ENCODE measurements at places on chromosomes 5 and 9.

- no peak for DNase-seq
These were observed 510.4 kb downstream of the PSAT1 start for GRCh38 chr9:78807286-78807685.

GRCh38 chr5:171428809-171429542, 9.5 kb downstream of the FGF18 start:
- DNase-seq: peak; percentile 27

- DNase-seq: peak; percentile 75
These were observed 106.6 kb downstream of the COL23A1 start for GRCh38 chr5:178483620-178484019.

- no peak for DNase-seq
These were observed 385.0 kb upstream of the SLC30A5 start for GRCh38 chr5:68708842-68709170.

GRCh38 chr9:110571801-110572483, 7.6 kb downstream of the SVEP1 start:
- DNase-seq: no peak

DNA sequence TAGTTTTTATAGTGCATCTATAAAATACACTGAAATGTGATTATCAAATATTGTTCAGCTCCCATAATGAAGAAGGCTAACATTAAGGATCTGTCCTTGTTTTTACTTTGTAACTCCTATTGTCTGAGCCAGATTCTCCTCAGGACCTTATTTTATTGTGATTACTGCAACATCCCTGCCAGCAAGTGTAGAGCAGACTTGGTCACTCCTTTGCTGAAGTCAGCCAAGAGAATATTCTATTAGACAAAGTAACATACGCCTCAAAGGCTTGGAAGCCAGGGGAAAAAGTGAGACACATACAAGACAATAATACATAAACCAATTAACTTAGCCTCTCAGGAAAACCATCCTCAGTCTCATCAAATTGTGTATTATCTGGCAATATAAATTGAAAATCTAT, 269.6 kb downstream of the ARL15 start:
- DNase-seq: no peak

- DNase-seq: no peak
These were observed 74.7 kb upstream of the SPTLC1 start for GRCh38 chr9:92189782-92190535.

DNA sequence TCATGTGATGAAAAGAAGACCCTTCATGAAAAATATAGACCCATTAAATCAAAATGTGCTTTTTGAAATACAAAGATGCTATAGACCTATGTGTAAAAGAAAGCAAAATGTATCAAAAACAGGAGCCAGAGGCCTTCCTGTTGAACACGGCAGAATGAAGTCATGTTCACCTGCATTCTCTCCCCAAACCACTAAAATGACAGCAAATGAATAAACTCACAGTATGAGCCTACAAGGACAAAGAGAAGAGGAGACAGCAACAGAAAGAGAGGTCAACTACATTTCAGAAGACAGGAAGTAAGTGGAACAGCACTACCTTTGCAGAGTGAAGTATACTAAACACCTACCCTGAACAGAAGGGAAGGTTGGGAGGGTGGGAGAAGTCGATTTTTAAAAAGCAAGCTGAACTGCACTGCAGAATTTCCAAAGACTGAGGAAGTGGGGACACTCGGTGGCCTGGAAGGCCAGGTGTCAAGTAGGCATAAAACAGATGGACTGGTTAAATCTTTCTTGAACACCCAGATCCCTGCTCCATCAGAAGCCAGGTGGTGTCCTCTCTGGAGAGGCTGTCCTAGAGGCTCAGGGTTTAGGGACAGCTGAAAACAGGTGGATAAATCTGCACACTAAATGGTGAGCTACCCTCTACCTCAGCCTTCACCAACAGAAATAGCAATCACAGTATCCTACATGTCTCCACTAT, 48.9 kb downstream of the MED27 start:
- DNase-seq: no peak

DNA sequence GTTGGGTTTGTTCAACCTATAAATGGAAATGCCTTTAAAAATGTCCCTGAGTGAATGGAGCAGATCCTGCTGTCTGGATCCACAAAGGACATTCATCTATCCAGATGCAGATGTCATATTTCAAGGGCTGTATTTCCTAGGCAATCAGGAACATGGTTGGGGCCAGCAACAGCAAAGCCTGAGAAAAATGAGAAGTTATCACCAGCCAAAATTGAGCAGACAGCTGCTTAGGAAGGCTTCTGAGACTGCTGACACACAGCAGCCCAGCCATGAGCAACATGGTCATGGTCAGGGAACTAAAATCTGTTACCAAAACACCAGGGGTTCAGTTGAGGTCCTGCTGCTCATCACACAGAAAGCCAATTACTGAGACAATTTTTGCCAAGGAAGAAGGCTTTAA, 9.2 kb upstream of the IL7R start:
- DNase-seq: no peak

DNA sequence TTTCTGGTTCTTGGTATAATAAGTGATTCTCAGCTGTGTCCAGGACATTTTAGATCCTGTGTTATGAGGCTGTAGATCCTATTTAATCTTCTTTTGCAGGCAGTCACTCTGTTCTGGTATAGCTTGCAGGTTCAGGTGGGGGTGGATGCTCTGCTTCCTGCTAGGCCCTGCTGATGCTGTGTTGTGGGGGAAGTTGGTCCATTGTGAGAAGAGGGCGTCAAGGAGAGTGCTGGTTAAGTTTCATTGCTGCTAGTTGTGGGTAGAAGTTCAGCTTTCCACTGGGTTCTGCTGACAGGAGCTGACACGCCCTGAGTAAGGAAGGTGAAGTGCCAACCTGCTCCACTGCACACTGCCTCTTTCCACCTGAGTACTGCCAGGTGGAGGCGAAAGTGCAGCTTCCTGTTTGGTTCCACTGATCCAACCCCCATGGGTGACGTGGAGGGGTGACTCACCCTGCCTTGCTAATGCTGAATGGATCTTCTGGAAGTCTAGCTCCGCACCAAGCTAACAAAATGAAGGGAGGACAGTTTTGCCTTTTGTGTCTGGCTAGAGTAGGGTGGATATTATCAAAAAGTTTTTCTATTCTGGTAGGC, 16.3 kb downstream of the NMRK1 start:
- DNase-seq: peak; percentile 87

- no peak for DNase-seq
These were observed at the start of gene SOX30 for GRCh38 chr5:157652377-157652692. Gene SOX30, minus strand, starts transcription at chr5:157652438. Its CDS starts 360 bp downstream, at chr5:157652078.

GRCh38 chr5:38808666-38809343, 37.0 kb upstream of the OSMR start:
- DNase-seq: no peak

Measured in activated effector memory CD4-positive, alpha-beta T cell treated with anti-CD3 and anti-CD28 coated beads, Interleukin-2, amount 50 U/mL, for 16 hours (primary cell).